ENCODE measurements at places on chromosomes 16 and 17.

- DNase-seq: no peak
Observed at GRCh38 chr17:80705988-80706387, 161.3 kb downstream of the RPTOR start.

DNA sequence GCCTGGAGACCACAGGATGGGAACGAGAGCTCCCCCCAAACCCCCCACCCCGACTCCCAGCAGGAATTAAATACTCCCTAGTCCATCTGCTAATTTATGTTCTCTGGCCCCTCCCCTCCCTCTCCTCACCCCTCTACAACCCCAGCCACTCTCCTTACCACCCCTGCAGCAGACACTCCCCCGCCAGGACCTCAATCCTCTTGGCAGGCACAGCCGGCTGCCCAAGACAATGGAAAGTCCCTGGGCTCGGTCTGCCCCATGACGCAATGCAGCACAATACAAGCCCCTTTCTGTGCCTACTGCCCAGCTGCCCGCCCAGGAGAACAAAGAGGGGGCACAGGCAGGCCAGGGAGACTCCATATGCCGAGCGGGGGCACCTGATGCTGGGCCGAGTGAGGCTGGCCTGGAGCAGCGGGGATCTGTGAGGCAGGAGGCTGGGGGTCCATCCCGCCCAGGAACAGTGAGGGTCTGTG, 30.3 kb upstream of the CDC42EP4 start:
- DNase-seq: peak; percentile 95

GRCh38 chr16:27195076-27195741, 8.1 kb upstream of the KDM8 start:
- no peak for DNase-seq

- peak; percentile 71 for DNase-seq
Observed at GRCh38 chr17:71441098-71441497, 679.7 kb upstream of the SOX9 start.

DNA sequence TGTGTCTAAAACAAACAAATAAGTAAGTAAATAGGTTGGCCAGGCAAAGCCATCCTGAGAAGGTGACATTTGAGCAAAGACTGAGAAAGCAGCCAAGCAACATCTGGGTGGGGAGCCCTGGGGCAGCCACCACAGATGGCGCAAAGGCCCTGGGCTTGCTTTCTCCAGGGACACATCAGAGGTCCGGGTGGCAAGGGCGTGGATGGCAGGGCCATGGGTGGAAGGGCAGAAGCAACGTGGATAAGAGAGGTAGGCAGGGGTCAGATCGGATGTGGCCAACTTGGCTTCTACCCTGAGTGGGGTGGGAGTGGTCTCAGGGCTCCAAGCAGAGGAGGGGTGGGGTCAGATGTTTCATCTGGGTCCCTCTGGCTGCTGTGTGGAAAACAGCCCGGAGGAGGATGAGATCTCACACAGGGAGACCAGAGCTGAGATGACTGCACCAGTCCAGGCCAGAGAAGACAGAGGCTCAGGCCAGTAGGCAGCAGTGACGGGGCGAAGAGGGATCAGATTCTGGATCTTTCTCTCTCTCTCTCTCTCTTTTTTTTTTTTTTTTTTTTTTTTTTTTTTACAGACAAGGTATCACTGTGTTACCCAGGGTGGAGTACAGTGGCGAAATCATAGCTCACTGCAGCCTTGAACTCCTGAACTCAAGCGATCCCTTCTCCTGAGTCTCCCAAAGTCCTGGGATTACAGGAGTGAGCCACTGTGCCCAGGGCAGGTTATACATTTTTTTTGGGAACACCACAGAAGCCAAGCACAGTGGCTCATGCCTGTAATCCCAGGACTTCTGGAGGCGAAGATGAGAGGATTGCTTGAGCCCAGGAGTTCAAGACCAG, 6.1 kb upstream of the SPN start:
- no peak for DNase-seq

DNA sequence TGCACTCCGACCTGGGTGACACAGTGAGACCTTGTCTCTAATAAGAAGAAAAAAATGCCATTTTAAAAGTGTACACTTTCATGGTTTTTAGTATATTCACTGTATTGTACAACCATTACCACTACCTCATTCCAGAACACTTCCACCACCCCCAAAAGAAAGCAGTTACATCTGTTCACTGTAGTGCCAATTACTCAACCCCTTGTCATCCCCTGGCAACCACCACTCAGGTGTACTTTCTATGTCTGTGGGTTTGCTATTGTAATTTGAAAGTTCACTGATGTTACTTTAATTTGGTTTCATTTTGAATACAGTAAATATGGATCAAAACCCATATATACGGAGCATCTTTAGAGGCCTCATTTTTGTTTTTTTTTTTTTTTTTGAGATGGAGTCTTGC, 6.1 kb downstream of the ZG16 start:
- DNase-seq: no peak

- no peak for DNase-seq
Observed at GRCh38 chr16:22641131-22641628, 130.5 kb downstream of the NPIPB5 start.

DNA sequence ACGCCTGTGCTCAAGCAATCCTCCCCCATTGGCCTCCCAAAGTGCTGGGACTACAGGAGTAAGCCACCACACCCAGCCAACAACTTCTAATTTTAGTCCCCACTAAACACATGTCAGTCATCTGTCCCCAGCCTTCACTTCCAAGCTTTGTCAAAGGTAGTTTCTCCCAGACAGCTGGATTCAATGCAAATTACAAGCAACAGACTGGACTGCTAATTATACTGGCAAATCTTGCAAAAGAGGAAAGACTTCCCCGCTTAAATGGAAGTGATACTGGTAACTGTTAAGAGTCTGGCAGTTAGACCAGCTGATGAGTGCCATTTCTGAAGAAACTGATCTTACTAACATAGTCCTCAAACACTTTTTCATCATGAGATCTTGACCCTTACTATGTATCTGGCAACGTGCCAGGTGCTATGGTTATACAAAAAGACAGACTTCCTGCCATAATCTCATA, 8.2 kb upstream of the GGA2 start:
- no peak for DNase-seq

- no peak for DNase-seq
Observed at GRCh38 chr17:10022416-10022815, 117.3 kb upstream of the RCVRN start.

DNA sequence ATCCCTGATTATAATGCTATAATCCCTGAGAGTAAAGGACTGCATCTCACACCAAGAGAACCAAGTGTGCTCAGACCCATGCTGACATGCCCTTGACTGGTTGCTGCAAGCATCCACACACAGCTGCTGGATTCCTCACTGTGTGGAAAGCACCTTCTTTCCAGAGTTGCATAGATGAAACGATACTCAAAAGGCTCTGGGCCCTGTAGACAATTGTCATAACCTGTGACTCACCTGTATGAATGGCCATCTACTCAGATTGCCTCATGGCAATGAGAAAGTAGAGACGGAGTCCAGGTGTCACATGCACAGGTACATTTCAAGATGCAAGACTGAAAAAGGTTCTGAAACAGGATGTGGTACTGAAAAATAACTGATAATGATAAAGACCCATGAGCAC, 58.1 kb downstream of the MPHOSPH6 start:
- DNase-seq: no peak

DNA sequence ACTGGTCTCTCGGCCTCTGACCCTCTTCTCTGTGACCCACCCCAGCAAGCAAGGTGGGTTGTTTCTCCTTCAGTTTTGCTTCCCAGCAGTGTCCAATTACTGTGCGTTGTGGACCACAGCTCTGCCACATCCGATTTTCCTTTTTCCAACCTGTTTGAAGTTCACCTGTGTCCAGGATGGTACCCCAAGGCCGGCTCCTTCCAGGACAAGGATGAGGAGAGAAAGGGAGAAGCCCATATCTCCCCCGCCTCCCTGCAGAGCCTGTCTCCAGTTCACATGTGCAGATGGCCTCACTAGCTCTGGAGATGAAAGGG, 13.5 kb downstream of the NMRAL1 start:
- DNase-seq: no peak

DNA sequence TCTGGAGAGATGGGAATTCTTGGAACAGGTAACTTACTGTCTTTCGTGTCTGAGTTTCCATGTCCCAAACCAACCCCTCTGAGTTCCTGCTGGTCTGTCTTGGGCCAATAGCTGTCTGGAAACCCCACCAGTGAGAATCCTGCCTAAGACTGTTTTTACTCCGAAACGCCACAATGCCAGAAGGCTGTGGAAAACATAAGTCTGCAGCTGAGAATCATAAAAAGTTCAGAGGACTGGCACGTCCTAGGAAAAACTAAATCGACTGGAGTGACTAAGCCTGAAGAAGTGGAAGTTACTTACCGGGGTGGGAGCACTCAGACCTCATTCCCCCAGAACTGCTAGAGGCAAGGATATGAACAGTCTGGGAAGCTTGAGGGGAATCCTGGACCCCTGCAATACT, 13.3 kb downstream of the LRRC75A start:
- no peak for DNase-seq

- DNase-seq: peak; percentile 17
Observed at GRCh38 chr16:21083729-21084268, 66.8 kb downstream of the DNAH3 start.

DNA sequence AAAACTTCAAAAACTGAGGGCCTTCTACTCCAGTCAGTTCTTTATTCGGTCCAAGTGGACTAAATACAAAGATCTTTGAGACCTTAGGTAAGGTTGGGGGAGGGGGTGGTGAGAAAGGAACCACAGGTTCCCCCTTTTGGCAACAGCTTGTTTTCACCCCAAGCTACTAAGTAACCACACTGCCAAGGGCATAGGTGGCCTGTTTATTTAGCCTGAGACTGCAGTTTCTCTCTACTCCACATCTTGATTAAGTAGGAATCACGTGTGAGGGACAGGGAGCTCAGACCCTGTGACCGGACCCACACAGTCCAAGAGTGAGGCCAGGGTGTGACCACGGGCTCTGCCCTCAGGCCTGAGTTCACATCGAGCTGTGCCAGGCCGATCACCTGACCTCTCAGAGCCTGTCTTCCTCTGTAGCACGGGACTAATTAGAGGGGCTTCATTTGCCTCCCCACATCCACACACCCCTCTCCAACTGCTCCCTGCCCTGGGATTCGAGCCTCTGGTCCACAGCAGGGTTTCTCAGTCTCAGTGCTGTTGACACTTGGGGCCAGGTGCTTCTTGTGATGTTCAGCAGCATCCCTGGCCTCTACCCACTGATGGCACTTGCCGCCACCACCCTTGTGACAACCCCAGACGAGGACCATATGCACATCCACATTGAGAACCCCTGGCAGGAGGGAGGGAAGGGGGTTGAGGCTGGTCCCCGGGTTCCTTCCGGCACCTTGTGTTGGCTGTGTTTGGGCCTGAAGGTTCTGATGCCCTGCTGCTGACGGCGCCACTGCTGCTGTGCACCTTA, 17.8 kb downstream of the ST6GALNAC2 start:
- DNase-seq: no peak

- no peak for DNase-seq
Observed at GRCh38 chr17:20103454-20104446, 94.6 kb downstream of the SPECC1 start.

DNA sequence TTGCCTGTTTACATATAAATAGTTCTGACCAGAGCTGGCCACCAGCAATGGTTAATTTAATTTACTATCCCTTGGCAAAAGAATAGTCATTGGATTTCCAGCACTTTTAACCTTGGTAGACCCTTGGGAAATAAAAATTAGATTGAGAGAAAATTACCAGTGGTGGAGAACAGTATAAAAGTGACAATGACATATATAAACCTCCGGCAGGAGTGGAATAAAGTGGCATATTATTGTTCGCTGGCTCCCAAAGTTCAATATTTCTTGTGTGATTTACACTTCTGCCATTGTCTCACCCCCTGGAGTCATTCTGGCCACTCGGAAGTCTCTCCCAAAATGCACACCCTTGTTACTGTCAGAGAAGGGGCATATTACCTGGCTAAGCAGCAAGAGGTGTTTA, 347.7 kb downstream of the NPIPA8 start:
- DNase-seq: no peak

DNA sequence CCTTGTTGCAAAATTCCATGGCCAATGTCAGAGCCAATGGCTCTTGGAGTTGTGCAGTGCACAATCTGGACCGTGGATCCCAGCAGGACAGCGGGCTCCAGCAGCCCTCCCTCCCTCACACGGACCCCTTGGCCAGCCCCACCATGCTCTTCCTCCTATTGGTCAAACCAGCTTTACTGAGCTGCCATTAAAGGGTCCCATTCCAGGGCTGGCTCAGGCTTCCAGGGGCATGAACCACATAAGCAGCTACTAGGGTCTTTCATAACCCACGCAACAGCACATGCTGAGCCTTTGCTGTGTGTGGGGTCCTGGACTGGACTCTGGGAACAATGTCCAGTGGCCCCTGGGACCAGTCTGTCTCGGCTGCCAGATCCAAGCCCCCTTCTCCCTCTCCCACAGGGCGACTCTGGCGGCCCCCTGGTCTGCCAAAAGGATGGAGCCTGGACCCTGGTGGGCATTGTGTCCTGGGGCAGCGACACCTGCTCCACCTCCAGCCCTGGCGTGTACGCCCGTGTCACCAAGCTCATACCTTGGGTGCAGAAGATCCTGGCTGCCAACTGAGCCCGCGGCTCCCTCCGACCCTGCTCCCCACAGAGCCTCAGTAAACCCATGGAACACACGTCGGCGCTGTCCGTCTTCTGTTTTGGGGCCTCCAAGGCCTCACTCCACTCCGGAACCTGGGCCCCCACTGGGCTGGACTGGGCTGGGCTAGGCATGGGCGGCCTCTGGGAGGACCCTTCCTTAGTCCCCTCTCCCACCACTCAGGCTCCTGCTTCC, 5.7 kb downstream of the CTRB1 start:
- DNase-seq: no peak

DNA sequence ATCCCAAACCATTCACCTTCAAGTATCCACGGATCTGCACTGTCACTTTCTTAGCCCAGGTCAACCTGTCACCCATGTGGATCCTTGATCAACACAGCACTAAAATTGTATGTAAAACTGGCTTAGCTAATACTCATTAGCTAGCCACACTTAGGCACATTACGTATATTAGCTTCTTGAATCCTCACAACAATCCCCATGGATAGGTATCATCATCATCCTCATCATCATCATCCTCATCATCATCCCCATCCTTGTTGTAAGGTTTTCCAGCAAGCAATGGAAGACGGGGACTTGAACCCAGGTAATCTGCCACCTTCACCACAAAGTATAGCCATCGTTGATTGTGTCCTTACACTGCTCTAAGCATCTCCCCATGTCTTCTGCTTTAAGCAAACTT, 184.3 kb downstream of the XYLT1 start:
- no peak for DNase-seq

- DNase-seq: no peak
Observed at GRCh38 chr16:57637424-57637823, 9.0 kb downstream of the ADGRG1 start.

GRCh38 chr17:5241861-5242671, 7.4 kb upstream of the SCIMP start:
- no peak for DNase-seq

DNA sequence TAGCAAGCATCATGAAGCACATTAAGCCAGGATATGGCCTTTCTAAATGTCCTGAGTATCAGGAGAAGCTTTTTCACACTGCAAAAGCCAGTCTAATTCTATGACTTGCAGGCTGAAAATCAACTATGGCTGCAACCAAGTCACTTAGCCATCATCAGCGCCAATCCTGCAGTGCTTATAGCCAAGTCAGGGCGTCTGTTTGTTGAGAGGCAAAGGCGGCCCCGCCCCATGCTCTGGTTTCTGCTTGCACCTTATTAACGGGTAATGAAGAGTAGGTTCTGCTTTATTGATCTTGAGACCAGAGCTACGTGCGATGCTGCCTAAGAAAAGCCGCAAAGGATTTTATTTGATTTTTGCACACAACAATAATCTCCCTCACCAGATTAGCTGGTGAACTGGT, 88.4 kb downstream of the CDH13 start:
- peak; percentile 39 for DNase-seq

GRCh38 chr16:70715055-70715858, 29.4 kb upstream of the MTSS2 start:
- DNase-seq: no peak

GRCh38 chr17:5706577-5707210, 122.4 kb upstream of the NLRP1 start:
- no peak for DNase-seq
